ENCODE measurements at places on chromosomes 1 and 21.
A peak's percentile ranks its signal among the peaks of the same experiment; 100 is the strongest.

DNA sequence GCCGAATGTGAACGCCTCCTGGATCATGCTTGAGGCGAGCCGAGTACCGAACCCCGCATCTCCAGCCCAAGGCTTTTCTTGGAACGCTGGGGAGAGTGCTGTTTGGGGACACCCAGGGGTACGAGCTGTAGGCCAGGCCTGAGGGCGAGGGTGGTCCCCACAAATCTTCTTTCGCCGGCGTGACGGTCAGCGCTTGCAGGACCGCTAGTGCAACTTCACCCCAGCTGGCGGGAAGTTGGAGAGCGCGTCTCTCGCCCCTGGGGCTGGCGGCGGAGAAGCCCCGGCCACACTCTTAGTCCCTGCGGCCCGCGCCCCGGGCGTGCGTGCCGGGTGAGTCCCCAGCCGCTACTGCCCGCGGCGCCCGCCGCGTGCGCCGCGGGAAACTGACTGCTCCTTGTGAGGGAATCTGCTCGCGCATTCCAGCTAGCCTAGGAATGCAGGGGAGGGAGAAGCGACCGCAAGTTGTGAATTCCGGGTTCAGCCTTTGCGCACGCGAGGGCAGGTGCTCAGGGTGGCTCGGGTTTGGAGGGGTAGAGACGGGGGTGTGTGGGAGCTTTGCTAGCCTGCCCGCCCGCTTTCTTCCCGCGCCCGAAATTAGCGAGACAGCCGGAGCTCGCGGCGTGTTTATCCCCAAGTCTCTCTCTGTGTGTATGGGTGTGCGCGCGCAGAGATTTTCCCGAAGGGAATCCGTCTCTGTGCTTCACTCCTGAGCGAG is 884 bp downstream of the LHX4 start:
- DNase-seq, result no peak

GRCh38 chr1:40038697-40039096 is 1.8 kb upstream of the CAP1 start:
- DNase-seq, result no peak

- no peak for DNase-seq
Observed at GRCh38 chr1:62238507-62238906, 43.9 kb downstream of the L1TD1 start.

DNA sequence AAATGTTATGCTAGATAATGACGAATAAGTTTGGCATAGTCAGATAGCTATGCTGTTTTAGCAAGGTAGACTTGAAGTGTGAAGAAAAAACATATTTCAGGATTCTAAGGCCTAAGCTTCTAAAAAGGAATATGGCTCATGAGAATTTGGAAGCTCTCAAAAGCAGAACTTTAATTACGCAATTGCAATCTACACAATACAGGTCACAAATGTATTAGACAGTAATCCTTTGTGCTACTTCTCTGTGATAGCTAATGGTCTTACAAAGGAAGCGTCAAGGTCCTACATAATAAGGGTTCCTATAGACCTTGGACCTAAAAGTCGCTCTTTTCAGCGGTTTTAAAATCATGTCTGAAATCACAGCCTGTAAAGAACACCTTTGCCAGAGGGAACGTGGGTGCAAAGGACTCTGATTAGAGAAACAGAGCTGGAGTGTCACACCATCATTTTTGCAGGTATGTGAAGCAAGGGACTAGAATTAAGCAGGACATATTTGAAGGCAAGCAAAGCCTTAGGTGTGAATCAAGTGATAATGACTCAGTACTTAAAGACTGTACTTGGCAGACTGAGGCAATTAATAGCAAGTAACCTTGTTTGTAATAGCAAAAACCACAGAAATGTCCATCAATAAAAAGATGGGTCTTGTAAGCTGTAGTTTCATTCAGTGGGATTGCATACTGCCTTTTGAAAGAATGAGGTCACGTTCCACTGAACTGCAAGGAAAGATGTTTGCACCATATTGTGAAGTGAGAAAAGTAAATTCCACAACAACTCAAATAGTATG is 420.2 kb downstream of the KCTD3 start:
- no peak for DNase-seq

GRCh38 chr1:73980324-73981040 is 217.5 kb downstream of the LRRIQ3 start:
- no peak for DNase-seq

- no peak for DNase-seq
Observed at GRCh38 chr1:181115368-181115684, 26.8 kb downstream of the IER5 start.

DNA sequence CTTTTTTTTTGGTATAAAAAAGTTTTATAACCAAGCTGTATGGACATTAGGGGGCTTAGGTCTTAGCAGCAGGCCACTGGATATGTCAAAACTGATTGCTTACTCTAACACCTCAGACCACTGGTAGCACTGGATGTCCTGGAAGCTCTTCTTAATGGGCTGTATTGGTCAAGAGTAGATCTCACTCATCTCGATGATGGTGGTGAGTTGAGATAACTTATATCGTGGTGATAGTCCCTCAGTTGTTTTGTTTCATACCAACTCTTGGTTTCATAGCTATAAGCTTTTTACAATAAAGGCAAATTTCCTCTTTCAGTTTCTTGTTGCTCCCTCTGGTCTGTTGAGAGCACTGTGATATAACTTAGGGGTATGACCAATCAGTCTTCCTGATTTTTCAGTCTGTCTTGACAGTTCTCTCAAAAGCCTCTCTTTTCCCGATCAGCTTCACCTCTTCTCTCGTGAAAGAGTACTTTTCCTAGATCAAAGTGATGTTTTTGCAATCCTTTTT is 9.7 kb upstream of the AGO1 start:
- no peak for DNase-seq

GRCh38 chr1:69524015-69524414 is 43.7 kb upstream of the LRRC7 start:
- DNase-seq, result no peak

- no peak for DNase-seq
Observed at GRCh38 chr1:4022715-4023114, 122.6 kb upstream of the C1orf174 start.

- DNase-seq, result no peak
Observed at GRCh38 chr1:156565519-156565918, 6.8 kb downstream of the IQGAP3 start.

- DNase-seq, result no peak
Observed at GRCh38 chr1:2112280-2112701, 62.1 kb downstream of the PRKCZ start.

- DNase-seq, result no peak
Observed at GRCh38 chr1:40141878-40142535, 19.2 kb upstream of the RLF start.

DNA sequence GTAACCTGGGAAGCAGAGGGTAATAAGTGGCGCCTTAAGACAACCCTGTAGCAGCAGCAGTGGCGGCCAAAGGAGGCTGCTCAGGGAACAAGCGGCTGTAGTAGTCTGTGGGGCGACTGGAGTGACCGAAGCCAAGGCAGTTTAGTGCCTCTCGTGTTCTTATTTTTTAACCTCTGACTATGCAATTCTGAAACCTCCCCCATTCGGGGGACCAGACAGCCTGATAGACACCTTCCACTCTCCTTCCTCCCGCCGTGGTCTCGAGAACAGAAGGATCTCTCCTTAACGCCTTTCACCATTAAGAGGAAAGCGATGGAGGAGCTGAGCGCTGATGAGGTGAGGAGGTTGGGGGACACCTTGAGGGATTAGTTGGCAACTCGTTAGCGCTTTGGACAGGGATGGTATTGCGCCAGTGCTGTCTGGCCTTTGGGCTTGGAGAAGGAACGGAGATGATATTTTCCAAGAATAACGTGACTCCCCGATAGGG is 644 bp downstream of the UBE4B start:
- no peak for DNase-seq

DNA sequence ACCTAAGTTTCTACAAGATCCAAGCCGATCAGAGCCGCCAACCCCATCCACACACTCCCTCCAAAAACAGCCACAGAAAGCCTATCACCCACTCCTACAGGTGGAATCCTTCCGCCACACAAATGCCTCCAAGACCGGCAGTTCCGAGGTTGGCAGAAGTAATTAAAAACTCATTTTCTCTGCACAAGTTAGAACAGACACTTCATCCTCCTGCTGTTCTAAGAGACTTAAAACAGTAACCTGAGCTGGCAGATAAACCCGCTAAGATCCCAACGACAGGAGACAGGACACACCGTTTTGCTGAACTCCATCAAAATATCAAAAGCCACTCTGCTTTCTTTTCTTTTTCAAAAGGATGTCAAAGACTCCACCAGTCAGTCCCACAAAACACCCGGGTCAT is 2.8 kb downstream of the SSBP3 start:
- DNase-seq, result no peak

GRCh38 chr1:15578921-15579682 is 5.7 kb downstream of the AGMAT start:
- DNase-seq, result no peak

DNA sequence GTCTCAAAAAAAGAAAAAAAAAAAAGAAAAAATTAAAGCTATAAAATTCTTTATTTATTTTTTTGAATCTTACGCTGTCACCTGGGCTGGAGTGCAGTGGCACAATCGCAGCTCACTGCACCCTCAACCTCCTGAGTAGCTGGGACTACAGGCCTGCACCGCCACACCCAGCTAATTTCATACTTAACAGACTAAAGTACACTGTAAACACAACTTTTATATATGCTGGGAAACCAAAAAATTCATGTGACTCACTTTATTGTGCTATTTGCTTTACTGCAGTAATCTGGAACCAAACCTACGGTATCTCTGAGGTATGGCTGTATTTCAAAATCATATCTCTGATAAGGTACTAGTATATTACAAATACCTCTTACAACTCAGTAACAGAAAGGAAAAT is 40.3 kb downstream of the HSF2BP start:
- DNase-seq, result no peak

- no peak for DNase-seq
Observed at GRCh38 chr1:243959998-243960397, 91.1 kb upstream of the ZBTB18 start.

- DNase-seq, result no peak
Observed at GRCh38 chr1:162107911-162108310, 38.4 kb downstream of the NOS1AP start.

GRCh38 chr1:154446292-154446691 is 41.1 kb downstream of the IL6R start:
- DNase-seq, result no peak

DNA sequence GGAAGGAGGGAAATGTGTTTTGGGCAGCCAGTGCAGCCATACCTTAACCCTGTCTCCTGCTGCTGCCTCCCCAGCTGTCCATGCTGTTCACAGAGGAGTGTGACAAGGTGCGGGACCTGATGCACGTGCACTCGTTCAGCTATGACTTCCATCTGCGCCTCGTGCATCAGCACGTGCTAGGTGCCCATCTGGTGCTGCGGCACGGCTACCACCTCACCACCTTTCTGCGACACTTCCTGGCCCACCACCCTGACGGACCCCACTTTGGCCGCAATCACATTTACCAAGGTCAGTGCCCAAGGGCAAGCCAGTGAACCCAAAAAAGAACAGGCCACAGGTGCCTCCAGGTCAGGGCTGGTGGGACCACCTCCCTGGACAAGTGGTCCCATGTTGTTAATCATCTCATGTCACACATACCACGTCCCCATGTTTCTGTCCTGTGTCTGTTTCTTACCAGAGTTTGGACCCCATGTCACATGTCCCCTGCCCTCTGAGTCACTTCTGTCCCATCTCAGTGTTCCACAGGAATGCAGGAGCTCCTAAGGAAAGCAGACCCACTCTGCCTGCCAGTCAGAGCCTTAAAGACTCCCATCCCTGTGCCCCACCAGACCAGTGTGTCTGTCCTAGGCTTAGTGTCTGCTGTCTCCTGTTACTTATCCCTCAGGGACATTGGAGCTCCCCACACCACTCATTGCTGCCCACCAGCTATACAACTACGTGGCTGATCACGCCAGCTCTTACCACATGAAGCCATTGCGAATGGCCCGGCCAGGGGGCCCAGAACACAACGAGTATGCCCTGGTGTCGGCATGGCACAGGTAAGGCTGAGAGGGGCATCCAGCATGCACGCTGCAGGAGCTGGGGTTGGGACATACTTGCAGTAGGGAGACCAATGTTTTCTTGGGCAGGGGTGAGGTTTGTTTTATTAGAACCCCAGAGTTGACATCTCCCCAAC is 6.6 kb downstream of the HYI start:
- DNase-seq, result no peak

DNA sequence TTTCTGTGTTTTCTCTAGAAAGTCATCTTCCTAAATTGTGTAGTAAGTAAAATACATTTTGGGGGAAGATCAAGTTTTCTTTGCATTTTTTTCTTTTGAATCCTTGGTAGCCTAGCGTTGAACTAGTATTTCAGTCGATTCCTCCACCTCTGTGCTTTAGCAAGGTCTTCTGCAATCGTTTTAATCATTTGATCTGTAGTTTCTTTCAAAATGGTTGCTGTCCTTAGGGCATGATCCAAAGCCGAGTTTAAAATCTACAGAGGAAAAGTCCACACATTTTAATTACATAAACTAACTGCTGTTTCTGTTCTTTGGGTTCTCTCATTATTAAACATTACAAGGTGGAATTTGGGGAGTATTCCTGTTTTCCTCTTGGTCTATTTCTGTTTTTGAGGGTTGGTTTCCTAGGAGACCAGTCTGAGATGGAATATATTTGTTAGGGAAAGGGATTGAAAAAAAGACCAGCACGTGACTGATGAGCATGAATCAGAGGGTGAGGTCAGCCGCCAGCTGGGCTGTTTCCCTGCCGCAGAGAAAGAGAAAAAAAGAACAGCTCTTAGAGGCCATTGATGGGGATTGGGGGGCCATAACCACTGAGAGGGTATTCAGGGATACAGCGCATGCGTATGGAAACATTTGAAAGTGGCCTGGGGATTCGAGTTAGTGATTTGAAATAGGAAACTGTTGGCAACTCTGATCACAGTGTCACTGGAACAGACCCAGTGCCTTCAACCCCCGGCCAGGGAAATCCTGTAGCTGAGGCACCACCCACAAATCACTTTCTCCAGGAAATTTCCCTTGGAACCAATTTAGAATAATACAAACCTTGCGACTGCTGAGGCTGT is 40.6 kb downstream of the AKNAD1 start:
- peak; percentile 93 for DNase-seq

DNA sequence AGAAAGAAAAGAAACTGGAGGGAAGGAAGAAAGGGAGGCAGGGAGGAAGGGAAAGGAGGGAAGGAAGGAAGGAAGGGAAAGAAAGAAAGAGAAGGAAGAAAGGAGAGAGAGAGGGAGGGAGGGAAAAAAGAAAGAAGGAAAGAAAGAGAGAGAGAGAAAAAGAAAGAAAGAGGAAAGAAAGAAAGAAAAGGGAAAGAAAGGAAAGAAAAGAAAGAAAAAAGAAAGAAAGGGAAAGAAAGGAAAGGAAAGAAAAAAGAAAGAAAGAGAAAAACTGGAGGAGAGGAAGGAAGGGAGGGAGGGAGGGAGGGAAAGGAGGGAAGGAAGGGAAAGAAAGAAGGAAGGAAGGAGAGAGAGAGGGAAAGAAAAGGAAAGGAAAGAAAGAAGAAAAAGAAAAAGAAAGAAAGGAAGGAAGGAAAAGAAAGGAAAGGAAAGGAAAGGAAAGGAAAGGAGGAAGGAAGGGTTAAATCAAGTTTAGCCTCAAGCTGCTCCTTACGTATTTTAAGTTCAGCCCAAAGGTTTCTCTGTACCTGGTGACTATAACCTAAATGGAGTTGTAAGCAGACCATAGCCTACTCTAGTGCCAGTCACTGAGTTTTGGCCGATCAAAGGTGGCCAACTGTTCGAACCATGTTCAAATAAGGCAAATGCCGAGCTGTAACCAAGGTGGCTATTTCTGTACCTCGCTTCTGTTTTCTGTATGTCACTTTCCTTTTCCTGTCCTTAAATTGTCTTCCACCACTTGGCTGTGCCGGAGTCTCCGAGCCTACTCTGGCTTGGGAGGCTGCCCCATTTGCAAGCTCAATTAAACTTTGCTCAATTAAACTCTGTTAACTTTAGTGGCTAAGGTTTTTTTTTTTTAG is 37.8 kb upstream of the TMPRSS2 start:
- DNase-seq, result no peak
